ENCODE measurements at places on chromosomes 6 and 20. TPM values are rescaled to one million over a fixed set of nuclear protein-coding genes. Genes with fewer than 3 reads are reported as not detected.

SLC35F1 gene
- total RNA-seq: not detected

DNA sequence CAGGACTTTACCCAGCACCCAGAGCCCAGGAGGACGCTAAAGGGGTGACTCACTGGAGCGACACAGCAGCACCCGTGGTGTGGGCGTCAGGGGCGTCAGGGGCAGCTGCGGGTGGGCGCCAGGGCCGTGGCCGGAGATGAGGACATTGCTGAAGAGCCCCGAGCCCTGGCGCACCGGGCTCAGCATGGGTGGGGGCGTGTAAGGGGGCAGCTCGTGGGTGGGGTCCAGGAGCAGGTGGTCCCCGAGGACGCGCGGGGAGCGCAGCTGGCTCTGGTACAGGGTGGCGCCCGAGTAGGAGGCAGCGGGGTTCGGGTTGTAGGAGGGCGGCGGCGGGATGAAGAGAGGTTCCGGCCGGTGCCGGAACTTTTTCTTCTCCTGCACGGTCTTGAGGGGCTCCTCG lies 41.6 kb upstream of the MRPS10 start:
- H3K4me3 ChIP-seq: no peak overlapping the region
- no peak overlapping the region for H3K27ac ChIP-seq
- DNase-seq: no peak
- H3K4me1 ChIP-seq: no peaks in the 10 kb centered on the region
- no peaks in the 10 kb centered on the region for H3K27me3 ChIP-seq
- H3K36me3 ChIP-seq: peaks cover 31% of the 10 kb centered on the region

DNA sequence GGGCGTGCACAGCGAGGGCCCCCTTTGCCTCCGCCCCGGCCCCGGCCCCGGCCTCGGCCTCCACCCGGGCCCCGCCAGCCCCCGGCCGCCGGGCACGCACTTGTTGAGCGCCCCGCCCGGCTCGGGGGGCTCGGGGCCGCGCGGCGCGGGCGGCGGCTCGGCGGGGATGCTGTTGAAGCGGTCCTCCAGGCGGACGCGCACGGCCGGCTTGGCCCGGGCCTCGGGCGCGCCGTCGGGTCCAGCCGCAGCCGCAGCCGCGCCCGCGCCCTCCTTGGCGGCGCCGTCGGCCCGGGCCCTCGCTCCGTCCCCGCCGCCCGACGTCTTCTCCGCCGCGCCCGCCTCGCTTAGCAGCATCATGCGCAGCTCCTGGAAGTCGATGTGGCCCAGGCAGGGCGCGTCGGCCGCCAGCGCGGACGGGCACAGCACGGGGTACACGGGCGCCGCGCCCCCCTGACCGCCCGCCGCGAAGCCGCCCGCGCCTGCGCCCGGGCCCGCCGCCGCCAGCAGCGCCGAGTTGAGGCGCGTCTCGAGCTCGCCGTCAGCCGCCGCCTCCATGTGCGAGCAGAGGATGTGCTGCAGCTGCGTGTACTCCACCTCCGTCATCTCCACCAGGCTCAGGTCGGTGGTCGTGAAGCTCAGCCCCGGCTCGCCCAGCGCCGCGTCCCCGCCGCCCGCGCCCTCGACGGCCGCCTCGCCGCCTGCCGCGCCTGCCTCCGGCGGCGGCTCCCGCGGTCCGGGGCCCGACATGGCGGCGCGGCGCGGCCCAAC lies 514 bp downstream of the TCFL5 start:
- peaks cover 8% of the 10 kb centered on the region for H3K4me1 ChIP-seq
- no peaks in the 10 kb centered on the region for H3K27me3 ChIP-seq
- H3K36me3 ChIP-seq: peaks cover 3% of the 10 kb centered on the region
- DNase-seq: peak; percentile 41

PCK1 gene
- total RNA-seq: not detected

- DNase-seq: no peak
- no peak overlapping the region for H3K4me3 ChIP-seq
- no peaks in the 10 kb centered on the region for H3K36me3 ChIP-seq
- no peaks in the 10 kb centered on the region for H3K27me3 ChIP-seq
- no peak overlapping the region for H3K27ac ChIP-seq
These were observed 22.0 kb downstream of the RALY start for GRCh38 chr20:34015401-34016335.

DNA sequence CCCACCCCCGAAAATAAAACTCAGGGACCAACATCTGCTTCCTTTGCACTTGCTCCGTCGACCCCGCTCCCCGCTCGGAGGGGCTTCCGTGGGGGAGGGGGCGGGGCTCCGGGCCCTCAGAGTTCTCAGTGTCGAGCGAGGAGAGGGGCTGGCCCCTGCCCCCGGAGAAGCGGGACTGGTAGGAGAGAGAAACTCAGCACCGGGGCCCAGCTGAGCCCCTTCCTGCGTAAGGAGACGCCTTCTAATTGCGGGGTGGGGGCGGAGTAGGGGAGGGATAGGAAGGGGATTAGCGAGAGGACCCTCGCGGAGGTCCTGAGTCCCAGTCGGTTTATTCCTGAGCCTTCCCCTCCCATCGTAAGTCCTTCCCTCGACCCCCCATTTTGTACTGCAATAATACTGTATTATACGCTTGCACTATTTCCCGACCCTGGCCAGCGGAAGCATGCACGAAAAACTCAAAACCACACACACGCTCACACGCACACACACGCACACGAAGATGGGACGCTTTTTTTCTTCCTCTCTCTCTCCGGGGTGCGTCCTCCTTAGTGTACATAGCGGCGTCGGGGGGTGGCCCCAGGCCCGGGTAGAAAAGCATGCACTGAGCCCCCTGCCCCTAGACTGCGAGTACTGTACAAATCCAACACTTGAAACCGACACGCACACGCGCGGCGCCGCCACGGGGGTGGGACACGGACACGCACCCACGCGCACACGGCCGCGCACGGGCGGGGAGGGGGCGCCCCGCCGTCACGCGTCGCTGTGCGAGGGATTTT lies 22.1 kb upstream of the SLC22A7 start:
- DNase-seq: no peak
- peak overlapping the region; percentile 66 for H3K4me3 ChIP-seq
- H3K27me3 ChIP-seq: peaks cover 18% of the 10 kb centered on the region

DNA sequence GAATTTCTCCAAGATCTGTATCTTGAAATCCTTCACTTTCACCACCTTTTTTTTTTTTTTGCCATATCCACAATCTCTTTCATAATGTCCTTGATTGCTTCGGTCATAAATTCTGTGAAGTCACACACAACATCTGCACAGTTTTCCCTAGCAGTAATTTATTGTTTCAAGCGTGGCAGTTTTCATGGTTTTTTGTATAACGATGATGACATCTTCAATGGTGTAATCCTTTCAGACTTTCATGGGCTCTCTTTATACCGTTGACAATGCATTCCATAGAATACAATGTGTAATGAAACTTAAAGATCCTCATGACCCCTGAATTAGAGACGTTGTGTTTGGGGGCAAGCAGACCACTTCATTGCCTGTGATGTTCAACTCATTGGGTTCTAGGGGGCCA lies 693.1 kb downstream of the PTPRT start:
- no peaks in the 10 kb centered on the region for H3K36me3 ChIP-seq
- no peaks in the 10 kb centered on the region for H3K4me1 ChIP-seq
- no peaks in the 10 kb centered on the region for H3K27me3 ChIP-seq
- DNase-seq: no peak
- no peak overlapping the region for H3K27ac ChIP-seq

PSORS1C1 gene
- not detected for total RNA-seq

GRCh38 chr6:7241709-7242645 lies 71.0 kb downstream of the SSR1 start:
- no peak overlapping the region for H3K27ac ChIP-seq
- DNase-seq: no peak
- H3K4me3 ChIP-seq: no peak overlapping the region
- H3K4me1 ChIP-seq: peaks cover 8% of the 10 kb centered on the region
- peaks cover 5% of the 10 kb centered on the region for H3K36me3 ChIP-seq

DNA sequence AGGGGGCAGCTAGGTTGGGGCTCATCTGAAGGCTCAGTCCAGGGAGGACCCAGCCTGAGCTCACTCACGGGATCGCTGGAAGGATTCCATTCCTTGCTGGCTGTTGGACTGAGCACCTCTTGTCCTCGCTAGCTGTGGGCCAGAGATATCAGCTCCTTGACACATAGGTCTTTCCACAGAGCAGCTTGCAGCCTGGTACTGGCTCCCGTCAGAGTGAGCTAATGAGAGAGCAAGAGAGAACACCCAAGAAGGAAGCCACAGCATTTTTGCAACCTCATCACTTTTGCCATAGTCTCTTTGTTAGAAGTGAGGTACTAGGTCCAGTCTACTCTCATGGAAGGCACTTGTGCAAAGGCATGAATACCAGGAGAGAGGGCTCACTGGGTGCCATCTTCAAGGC lies 179.9 kb downstream of the CDC5L start:
- DNase-seq: no peak
- H3K4me1 ChIP-seq: no peaks in the 10 kb centered on the region
- H3K4me3 ChIP-seq: no peak overlapping the region
- no peaks in the 10 kb centered on the region for H3K27me3 ChIP-seq

DNA sequence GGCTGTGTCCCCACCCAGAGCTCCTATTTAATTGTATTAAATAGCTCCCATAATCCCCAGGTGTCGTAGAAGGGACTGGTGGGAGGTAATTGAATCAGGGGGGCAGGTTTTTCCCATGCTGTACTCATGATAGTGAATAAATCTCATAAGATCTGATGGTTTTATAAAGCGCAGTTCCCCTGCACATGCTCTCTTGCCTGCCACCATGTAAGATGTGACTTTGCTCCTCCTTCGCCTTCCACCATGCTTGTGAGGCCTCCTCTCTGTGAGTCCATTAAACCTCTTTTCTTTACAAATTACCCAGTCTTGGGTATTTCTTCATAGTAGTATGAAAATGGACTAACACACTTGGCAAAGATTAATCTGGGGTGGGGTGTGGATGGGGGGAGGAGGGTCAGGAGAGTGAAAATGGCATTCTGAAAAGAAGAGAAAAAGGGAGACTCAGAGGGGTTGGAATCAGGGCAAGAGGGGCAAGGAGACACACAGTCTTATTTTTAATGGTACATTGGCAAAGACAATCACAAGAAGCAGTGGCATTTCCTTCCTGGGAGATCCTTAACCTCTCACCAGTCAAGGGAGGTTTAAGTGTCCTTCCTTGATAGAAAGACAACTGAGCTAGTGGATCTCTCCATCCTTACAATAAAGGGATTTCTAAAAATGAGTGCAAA lies 37.5 kb upstream of the NOX3 start:
- H3K4me1 ChIP-seq: no peaks in the 10 kb centered on the region
- no peak overlapping the region for H3K4me3 ChIP-seq
- no peaks in the 10 kb centered on the region for H3K36me3 ChIP-seq
- H3K27me3 ChIP-seq: no peaks in the 10 kb centered on the region
- no peak overlapping the region for H3K27ac ChIP-seq

TGM2 gene
- not detected for total RNA-seq

GRCh38 chr20:40512994-40513393 lies 176.0 kb downstream of the MAFB start:
- H3K36me3 ChIP-seq: no peaks in the 10 kb centered on the region
- no peak overlapping the region for H3K4me3 ChIP-seq
- no peaks in the 10 kb centered on the region for H3K4me1 ChIP-seq
- no peak overlapping the region for H3K27ac ChIP-seq
- DNase-seq: no peak

GRCh38 chr20:48181261-48181935 lies 396.1 kb upstream of the SULF2 start:
- no peak overlapping the region for H3K27ac ChIP-seq
- H3K4me1 ChIP-seq: no peaks in the 10 kb centered on the region
- no peaks in the 10 kb centered on the region for H3K27me3 ChIP-seq
- no peak for DNase-seq

GRCh38 chr20:14555676-14556075 lies 218.3 kb upstream of the FLRT3 start:
- no peak for DNase-seq
- no peaks in the 10 kb centered on the region for H3K36me3 ChIP-seq
- no peaks in the 10 kb centered on the region for H3K4me1 ChIP-seq
- no peak overlapping the region for H3K4me3 ChIP-seq

- H3K4me3 ChIP-seq: no peak overlapping the region
- DNase-seq: no peak
- H3K4me1 ChIP-seq: no peaks in the 10 kb centered on the region
- H3K27me3 ChIP-seq: no peaks in the 10 kb centered on the region
- no peak overlapping the region for H3K27ac ChIP-seq
These were observed 41.9 kb upstream of the PLN start for GRCh38 chr6:118506071-118506638.

AVP gene
- not detected for total RNA-seq

DNA sequence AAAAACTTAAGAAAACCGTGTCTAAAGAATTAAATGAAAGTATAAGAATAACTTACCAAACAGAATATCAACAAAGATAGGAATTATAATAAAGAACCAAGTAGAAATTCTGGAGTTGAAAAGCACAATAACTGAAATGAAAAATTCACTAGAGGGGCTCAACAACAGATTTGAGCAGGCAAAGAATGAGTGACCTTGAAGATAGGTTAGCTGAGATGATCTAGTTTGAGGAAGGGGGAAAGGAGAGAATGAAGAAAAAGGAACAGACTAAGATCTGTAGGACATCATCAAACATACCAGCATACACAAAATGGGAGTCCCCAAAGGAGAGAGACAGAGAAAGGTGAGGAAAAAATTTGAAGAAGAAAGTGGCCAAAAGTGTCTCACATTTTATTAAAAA lies 37.7 kb upstream of the TULP1 start:
- DNase-seq: no peak
- H3K4me3 ChIP-seq: no peak overlapping the region
- H3K4me1 ChIP-seq: no peaks in the 10 kb centered on the region
- H3K36me3 ChIP-seq: no peaks in the 10 kb centered on the region
- H3K27me3 ChIP-seq: no peaks in the 10 kb centered on the region

- H3K27me3 ChIP-seq: no peaks in the 10 kb centered on the region
- H3K4me1 ChIP-seq: no peaks in the 10 kb centered on the region
- H3K27ac ChIP-seq: no peak overlapping the region
- H3K36me3 ChIP-seq: no peaks in the 10 kb centered on the region
- no peak overlapping the region for H3K4me3 ChIP-seq
These were observed 167.3 kb downstream of the ARHGAP18 start for GRCh38 chr6:129542705-129543104.

SLC12A5 gene
- not detected for total RNA-seq

DNA sequence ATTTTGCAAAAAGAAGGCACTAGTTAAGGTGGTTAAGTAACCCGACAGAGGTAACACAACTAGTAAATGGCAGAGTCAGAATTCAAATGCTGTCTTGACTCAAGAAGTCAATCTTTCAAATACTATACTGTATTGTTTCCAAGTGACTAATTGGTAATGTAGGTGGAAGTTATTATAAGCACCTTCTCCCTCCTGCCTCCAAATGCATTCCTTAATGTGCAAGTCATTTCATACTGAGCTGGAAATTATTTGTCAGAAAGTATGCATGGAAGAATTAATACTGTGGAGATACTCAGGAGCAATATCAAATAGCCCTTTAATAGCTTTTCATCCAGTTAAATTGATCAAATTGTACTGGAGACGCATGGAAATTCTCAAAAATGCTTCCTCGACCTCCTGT lies 579.1 kb downstream of the DOK5 start:
- H3K4me1 ChIP-seq: no peaks in the 10 kb centered on the region
- H3K27me3 ChIP-seq: no peaks in the 10 kb centered on the region
- H3K27ac ChIP-seq: no peak overlapping the region

SALL4 gene
- total RNA-seq: 0.11 TPM

KCNK16 gene
- not detected for total RNA-seq

CARMIL1 gene
- 1.8 TPM for total RNA-seq

DNA sequence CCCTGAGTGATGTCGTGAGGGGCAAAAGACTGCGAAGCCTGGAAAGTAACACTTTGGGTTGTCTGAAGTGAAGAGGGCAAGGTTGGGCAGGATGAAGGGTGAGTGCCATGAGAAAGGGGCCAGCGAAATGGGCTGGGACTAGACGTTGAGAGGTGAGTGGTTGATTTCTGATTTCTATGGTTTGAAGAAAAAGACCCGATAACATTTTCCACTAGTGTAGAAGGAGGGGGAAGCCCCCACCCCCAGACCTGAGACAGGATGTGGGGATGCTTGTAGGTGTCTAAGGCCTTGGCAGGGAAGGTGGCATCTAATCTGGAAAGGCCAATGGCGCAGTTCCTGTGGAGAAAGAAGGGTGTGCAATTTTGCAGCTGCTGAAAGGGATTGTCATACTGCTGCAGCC lies 25.3 kb upstream of the KIF3B start:
- no peaks in the 10 kb centered on the region for H3K36me3 ChIP-seq
- H3K27me3 ChIP-seq: no peaks in the 10 kb centered on the region
- no peak overlapping the region for H3K4me3 ChIP-seq
- peak; percentile 67 for DNase-seq

All from CD8-positive, alpha-beta memory T cell (primary cell).